ENCODE measurements at places on chromosomes 3 and 15.

GRCh38 chr15:61653110-61653509 lies 407.1 kb downstream of the VPS13C start:
- DNase-seq, result no peak

DNA sequence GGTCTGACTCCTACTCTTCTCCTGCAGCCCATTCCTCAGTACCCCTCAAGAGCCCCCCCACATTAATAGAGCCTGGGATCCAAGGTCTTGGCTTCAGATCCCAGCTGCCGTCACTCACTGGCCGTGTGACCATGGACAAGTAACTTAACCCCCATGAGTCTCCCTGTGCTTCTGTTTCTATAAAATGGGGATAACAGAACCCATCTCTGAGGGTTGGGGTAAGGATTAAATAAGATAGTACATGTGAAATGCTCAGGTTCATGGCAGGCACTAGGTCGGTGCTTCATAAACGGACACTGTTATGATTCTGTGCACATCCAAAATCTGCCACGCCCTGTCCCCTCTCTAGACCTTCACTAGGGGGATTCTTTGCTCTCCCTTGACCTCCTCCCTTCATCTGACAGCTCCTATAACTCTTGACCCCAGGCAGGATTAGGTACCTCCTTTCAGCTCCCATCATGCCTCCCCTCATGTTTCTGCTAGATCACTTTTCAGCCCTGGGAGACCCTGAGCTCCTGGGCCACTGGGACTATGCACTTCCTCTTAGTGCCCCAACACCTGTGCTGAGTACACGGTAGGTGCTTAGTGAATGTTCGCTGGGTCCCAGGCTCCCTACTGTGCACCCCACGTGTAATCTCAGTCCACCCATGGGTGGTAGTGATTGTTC lies 1.5 kb downstream of the CAND2 start:
- no peak for DNase-seq

GRCh38 chr15:57500979-57501576 lies 90.6 kb upstream of the MYZAP start:
- DNase-seq, result no peak

DNA sequence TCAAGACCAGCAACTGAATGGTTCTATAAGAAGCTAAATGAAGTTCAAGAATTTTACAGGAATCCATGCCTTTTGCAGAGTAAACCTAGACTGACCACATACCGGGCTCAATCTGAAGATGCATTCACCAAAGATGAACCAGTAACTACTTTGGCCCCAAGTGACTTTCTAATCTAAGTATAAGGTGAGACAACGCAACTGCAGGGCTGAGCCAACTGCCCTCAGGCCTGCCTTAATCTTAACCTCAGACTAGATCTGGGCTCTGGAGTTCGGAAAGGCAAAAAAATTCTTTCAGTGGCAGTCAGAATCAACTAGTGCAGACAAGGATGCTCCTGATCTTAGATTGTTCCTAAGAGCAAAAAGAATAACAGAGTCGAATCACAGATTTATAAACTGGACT lies 48.3 kb downstream of the EXD1 start:
- DNase-seq, result no peak

DNA sequence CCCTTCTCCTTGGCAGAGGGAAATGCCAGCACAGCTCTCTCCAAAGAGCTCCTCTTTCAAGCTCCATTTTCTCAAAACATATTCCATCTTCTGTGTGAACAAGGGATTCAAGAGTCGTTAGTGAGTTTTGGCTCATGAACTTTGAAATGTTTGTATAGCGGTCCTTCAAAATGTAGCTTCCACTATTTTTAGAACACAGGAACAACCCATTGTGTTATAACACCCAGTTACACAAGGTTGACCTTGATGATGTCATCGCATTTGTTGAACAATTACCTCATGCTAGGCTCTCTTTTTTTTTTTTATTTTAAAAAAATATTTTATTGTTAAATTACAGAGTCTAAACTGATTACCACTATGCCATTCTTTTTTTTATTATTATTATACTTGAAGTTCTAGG lies 251.7 kb downstream of the THSD4 start:
- DNase-seq, result no peak

- no peak for DNase-seq
Observed at GRCh38 chr15:91925794-91926193, 72.3 kb downstream of the SLCO3A1 start.

DNA sequence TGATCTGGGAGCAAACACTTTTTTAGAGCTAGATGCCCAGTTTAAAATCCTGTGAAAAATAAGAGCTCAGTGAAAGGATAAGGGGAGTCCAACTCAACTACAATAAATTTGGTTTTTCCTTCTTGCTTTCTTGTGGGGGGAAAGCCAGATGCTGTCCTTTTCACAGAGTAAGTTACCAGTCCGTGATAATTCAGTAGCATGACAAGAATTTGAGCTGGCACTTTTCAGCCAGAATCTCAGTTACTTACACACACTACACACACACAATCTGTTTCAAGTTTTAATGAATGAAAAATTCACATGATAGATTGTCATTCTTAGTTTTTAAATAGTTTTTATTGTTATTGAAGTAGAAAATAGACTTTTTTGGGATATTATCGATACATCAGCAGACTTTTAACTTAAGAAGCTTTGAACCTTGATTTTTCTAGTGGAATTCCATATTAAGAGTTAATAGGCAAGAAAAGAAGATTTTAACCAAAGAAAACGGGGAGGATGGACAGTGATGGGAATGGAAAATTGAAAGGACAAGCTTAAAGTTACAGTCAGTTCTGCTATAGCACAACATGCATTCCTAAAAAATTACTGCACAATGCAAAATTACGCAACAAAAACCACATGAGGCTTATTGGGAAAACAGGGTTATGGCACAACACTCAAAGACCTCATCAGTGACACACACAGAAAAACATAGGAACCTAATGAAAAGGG lies 47.0 kb downstream of the PSMD6 start:
- no peak for DNase-seq

GRCh38 chr3:51970606-51971300 lies 3.1 kb downstream of the ABHD14B start:
- DNase-seq, result no peak

DNA sequence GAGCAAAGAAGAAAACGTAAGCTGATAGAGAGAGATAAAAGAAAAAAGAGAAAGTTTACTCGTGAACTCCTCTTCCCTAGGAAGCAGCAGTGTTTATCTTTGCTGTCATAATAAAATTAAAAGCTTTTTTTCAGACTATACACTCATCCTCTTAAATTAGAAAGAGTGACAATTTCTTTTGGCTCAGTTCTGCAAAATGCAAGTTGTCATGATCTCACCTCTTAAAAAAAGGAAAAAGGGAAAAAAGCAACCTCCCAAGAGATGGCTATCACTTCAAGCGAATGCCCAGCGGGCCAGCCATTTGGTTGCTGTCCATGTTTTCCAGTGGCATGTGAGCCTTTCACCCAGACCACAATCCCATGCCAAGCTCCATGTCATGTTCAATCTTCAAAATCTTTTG lies 7.0 kb upstream of the THBS1 start:
- no peak for DNase-seq

DNA sequence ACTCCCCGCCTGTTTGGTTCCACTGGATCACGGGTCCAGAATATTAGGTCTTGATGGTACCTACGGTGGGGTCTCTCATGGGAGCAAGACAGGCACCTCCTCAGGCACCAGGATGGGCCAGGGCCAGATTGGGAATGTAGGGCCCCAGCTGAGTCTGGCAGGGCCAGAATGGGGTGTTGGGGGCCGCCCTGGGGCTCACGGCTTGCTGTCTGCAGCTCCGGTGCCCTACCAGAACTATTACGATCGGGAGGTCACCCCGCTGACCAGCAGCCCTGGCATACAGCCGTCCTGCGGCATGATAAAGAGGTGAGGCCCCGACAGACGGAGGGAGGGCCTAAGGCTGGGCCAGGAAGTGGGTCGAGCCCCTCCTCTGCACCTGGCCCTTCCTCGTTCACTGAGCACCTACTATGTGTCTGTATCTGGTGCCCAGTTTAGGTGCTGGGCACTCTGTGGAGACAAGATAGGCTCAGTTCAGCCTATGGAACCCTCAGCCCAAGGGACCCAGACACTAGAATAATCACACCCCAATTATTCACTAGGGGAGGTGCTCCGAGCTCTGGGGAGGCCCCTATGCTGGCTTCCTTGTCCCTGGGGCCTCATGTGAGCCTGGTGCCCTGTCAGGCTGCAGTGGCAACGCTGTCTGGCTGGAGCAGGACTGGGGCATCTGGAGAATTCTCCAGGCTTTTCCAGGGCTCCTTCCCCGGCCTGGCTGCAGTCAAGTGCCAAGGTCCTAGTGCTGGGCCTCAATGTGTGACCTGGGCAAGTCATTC lies 37.9 kb downstream of the PSTPIP1 start:
- DNase-seq, result peak; percentile 17

- DNase-seq, result no peak
Observed at GRCh38 chr3:45182915-45183871, 37.0 kb upstream of the CDCP1 start.

DNA sequence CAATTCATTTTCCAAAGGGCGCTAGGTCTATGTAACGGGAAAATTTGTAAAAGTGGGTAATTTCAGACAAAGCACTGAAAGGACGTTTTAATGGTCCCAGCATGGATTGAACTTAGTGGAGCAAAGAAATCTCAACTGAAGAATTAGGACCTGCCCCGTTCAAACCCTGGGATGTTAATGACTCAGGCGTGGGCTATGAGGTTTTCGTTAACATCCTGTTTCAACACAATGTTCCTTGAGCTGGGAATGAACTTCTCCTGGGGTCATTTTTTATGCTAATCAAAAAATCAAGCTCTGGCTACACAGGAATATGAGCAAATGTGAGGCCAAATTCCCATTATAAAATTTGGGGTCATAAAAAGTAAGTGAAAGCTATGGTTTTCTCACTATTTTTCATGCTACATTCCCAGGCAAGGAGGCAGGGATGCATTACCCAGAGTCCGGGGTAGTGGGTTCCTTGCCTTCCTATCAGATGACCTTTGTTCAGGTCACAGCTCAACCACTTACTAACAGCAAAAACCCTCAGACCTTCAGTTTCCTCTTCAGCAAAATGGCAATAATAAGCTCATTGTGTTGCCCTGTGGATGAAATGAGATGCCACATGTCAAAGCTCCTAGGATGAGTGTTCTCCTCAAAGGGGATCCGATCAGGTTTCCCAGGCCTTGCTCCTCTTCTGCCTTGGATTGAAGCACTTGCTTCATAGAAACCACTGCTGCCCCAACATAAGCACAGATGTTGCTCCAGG lies 271.4 kb downstream of the ARRDC4 start:
- no peak for DNase-seq

GRCh38 chr15:52162260-52162659 lies 28.9 kb downstream of the GNB5 start:
- DNase-seq, result no peak

GRCh38 chr3:25554376-25554775 lies 110.3 kb downstream of the TOP2B start:
- no peak for DNase-seq

GRCh38 chr3:127173516-127174166 lies 19.3 kb upstream of the PRR23E start:
- no peak for DNase-seq

DNA sequence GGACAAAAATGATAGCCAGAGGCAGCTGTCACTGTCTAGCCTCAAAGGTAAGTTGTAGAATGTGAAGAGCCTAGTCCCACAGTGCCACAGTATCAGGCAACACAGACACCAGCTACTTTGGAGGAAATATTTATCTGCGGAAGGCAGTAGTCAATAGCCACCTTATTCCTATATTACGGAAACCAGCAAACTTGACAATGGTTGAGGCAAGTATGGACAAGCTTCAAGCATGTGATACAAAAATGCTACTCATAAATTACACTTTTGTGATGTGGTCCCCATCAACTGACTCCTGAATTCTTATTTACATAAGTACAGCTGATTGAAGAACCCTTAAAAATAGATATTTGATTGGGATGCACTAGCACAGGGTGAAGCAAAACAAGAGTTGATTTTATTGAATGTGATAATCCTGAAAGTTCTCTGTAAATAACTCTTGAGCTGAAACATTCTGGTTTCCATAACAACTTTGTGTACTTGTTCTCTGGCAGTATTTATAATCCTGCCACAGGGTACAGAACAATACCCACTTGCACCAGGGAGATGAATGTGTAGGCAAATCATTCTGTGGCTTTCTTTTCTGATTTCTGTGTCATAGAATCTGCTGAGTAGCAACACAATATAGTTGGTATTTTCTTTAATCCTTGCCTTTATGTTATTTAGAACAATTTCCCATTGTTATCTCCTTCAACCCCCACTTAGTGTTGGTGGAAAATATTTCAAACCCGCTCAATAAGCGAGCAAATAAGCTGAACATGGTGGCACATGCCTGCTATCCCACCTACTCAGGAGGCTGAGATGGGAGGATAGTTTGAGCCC lies at the start of gene ANKUB1:
ANKUB1 (minus strand) TSS at position 103 of the 819 bp plus-strand sequence. CDS start 188 bp downstream, outside the sequence.
- DNase-seq, result no peak
